HT1080 (cell line): ENCODE measurements at places on chromosomes 5 and 9. TPM values are rescaled to one million over a fixed set of nuclear protein-coding genes. Genes with fewer than 3 reads are reported as not detected.

Gene STC2
- total RNA-seq = 39.2 and 48.6 TPM in 2 replicates

Gene FBN2
- 12.8 and 14.0 TPM in 2 replicates for total RNA-seq

Gene OGN
- total RNA-seq = not detected in 2 replicates

Gene ABHD17B
- 23.2 and 28.1 TPM in 2 replicates for total RNA-seq

Gene KIF4B
- total RNA-seq = not detected in 2 replicates

GRCh38 chr9:71669284-71669995 is 98.9 kb downstream of the CEMIP2 start:
- no peak for DNase-seq

- DNase-seq = no peak
Measured at GRCh38 chr9:27602142-27602861, 29.0 kb upstream of the C9orf72 start.

DNA sequence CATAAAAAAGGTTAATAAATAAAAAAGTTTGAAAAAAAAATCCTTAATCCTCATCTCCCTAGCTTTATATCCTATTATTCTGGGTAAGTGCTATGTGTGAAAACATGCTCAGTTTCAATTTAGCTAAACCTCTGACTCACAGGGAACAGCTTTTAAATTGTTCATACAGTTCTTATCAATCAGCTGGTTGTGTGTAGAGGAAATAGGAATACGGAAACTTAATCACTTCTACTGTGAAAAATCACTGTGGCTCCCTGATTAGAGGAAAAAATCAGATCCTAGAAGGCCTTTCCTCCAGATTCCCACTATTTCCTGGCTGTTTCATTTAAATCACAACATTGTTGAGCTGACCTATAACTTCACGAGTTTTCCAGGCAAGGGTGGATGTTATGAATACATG is 120.5 kb downstream of the MARCHF3 start:
- DNase-seq = no peak

- no peak for DNase-seq
Measured at GRCh38 chr5:159102311-159102934, 2.7 kb upstream of the EBF1 start.

DNA sequence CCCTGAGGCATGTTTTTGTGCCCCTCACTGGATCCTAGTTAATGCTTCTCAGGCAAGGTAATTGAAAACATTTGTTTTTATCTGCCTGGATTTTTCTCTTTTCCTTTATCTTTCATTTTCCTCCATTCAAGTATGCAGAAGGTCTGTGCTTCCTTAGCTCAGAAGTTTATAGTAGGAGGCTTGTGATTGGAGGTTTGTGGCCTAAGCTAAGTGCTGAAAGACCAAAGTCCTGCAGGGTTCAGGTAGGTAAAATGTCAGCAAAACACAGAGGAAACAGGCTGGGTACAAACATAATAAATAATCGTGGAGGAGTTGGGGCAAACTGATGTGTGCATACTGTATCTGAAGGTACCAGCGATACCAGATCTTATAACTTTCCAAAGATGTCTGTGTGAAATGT is 230.9 kb upstream of the KLF4 start:
- no peak for DNase-seq
